ENCODE measurements at places on chromosomes 11 and 22. TPM values are rescaled to one million over a fixed set of nuclear protein-coding genes. Genes with fewer than 3 reads are reported as not detected.
A peak's percentile ranks its signal among the peaks of the same experiment; 100 is the strongest.

Gene TMEM121B
- 2.0 TPM for total RNA-seq

Gene OR10D3
- not detected for total RNA-seq

Gene ART1
- total RNA-seq: 1.7 TPM

Gene SHISAL1
- total RNA-seq: 0.11 TPM

Gene YPEL4
- total RNA-seq: 0.91 TPM

Gene XNDC1N
- total RNA-seq: 7.5 TPM

Gene MUC15
- 8.8 TPM for total RNA-seq

Gene GRM5
- total RNA-seq: 4.2 TPM

Gene LYVE1
- total RNA-seq: 13.8 TPM

Gene DDTL
- 2.5 TPM for total RNA-seq

Gene XKR3
- total RNA-seq: not detected

DNA sequence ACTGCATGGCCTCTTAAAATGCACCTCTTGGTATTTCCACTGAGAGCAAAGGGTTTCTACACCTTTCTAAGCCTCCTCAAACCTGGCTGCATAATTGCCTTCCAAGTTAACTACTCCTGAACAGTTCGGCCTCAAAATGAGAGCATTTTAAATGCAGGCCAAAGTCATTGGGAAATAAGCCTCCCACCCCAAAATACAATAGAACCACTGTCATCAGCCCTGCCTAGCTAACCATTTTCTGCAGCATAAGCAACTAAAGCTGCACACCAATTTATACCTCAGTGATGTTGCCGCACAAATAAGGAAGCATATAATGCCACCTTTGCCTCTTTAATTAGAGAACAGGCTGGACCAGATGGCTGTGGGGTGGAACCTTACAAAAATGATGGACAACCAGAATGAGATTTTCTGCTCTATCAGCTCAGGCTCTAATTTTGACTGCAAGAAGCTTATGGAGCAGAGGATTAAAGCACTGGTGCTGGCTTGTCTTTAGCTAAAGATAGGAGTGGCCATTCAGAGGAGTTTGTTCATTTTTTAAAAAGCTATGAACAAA is 4.3 kb downstream of the TOB2 start:
- DNase-seq: no peak

DNA sequence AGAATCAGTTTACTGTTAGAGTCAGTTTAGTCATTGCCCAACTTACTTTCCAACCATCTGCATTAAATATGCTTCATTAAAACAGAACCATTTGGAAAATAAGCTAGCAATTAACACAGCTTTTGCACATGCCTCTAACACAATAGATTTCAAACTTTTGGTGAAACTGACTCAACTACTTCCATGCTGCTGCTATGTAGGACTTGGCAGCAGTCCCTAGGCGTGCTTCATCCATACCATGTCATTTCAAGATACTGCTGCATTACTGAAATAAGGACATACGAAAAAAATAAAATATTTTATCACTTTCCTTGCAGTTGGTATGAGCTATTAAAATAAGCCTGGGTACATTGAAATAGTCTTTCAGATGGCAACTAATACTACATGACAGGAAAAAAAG is 65.5 kb upstream of the SOX6 start:
- DNase-seq: no peak

- DNase-seq: peak; percentile 97
Measured at GRCh38 chr22:39534591-39535356, 2.2 kb upstream of the RPS19BP1 start.

DNA sequence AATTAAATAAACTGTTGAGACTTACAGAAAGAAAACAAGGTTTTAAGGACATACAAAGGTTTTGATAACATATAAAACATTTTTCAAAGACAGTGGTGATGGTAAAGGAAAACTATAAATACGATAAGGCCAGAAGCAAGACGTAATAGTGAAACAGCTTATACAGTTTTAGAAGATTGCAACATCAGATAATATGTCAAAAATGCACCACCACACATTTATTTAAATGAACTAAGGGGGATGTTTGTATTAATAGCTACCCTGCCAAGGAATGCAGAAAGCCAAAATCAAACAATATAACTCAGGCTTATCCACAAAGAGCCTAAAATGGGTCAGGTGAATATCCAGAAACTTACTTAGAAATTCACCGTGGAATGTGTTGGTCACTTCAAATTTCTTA is 981.6 kb upstream of the FAT3 start:
- DNase-seq: no peak

- peak; percentile 18 for DNase-seq
Measured at GRCh38 chr11:3108183-3108721, 51.0 kb upstream of the CARS1 start.

- DNase-seq: no peak
Measured at GRCh38 chr11:16897470-16898061, 116.6 kb downstream of the PLEKHA7 start.

DNA sequence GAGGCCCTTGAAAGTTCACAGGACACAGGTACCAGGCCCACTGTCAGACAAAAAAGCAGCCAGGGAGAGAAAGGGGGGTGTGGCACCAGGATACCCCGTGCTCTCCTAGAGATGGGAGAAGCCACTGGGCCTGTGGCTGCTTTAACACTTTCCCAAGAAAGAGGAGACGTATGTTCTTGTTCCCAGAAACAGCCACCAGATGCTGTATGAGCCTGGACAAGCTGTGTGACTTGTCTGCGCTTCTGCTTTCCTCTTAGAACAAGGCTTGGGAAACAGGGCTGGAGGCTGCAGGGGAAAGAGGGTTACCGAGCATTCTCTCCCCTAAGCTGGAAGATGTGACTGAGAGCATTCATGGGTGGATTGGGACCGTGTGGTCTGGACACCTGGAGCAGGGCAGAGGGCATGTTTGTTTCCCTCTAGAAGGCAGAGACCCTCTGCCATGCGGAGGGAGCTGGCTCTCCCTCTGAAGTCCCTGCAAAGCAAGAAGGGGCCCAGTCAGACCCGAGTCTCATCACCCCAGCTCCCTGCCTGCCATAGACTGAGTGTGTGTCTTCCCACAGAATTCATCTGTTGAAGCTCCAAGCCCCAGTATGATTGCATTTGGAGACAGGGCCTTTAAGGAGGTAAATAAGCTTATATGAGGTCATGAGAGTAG is 74.1 kb downstream of the TRIM29 start:
- no peak for DNase-seq

DNA sequence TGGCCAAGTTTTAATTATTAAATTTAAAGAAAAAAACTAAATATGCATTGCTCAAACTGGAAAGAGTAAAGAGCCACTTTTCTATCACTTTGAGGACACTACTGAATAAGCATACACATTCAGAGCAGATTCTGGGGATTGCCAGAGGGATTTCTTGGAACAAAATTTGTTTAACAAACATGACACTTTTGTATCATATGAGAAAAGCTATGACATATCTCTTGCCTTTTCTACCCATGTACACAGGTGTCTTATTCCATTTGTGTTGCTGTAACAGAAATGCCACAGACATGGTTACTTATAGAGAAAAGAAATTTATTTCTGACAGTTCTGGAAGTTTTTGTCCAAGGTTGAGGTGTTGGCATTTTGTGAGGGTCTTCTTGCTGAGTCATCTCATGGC is 13.5 kb upstream of the USP28 start:
- no peak for DNase-seq

- DNase-seq: no peak
Measured at GRCh38 chr22:48207919-48208535, 1445.6 kb downstream of the TBC1D22A start.

DNA sequence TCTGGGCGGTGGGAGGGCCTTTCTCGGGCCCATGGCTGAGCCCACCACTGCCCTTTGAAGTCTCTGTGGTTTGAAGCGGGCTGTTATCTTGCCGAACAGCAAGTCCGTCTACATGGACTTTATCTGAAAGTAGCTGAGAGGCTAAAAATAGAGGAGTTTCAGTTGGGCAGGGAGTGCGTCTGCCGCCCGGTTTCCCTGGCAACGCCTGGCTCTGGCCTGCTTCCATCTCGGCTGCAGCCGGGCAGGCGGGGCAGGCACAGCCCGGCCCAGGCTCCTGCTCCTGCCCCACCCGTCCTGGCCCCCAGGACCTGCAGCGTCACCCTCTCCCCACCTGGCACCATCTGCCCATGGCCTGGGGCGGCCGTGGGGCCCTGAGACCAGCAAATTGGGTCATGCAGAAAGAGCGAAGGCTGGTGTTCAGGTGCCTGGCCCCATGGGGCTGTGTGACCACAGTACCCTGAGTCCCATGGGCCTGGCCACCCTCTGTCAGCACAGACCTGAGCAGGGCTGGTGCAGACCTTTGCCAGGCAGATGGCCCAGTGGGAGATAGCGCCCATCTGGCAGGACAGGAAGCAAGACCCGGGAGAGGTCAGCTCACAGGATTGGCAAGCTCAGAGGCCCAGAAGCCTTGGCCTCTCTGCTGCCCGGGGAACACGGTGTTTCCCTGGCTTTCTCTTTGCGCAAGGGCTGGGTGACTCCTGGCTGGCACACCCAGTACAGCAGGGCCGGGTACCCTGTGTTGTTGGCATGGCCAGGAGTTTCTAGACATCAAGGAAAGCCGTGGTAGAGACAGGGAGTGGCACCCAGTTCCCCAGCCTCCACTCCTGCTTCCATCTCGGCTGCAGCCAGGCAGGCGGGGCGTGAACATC is 79.1 kb upstream of the KCNQ1OT1 start:
- DNase-seq: peak; percentile 90

GRCh38 chr11:77144196-77144856 is 16.3 kb downstream of the MYO7A start:
- DNase-seq: no peak

GRCh38 chr11:106608677-106609076 is 409.6 kb downstream of the GUCY1A2 start:
- no peak for DNase-seq

- no peak for DNase-seq
Measured at GRCh38 chr11:65549096-65549495, 9.1 kb downstream of the LTBP3 start.

DNA sequence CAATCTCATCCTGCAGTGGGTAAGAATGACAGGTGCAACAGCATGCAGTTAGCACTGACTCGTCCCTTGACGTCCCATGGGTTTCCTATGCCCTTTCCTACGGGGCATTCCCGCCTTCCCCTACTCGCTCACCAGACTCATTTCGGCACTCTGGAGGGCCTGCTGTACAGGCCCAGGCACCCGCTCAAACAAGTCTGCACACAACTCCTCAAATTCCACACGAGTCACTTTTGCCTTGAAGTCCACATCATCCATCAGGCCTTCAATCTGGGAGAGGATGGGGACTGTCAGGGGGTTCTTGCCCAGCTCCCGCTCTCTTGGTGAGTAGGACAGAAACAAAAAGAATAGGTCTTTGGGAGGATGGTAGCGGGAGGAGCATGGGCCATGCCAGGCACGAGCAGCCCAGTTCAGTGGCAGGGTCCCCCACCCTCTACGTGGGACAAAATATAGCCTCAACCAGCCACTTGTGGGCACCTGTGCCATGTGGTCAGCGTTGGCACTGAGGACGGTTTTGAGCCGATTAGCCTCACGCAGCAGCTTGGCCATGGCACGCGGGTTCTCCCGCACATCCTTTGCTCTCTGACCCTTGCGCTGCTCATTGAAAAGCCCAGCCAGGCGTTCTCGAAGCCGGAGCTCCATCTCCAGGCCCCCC is 4.7 kb downstream of the HYOU1 start:
- no peak for DNase-seq

DNA sequence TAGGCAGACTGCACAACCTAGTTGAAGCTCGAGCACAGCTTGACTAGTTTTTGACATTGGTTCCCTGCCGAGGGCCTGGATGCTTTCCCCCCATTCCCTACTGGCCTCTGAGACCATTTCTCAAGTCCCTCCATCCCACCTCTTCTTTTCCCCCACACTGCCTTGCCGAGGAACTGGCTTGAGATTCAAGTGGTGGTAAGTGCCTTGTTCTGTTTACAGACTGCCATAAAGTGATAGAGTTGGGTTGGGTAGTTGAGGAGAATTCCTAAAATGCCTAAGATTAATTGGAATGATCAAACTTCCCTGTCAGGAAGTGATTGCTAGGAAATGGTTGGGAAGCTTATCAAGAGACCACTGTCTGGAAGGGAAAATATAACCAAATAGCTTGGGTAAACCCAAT is 16.2 kb downstream of the MRPL16 start:
- no peak for DNase-seq

- no peak for DNase-seq
Measured at GRCh38 chr11:75163921-75164849, 13.3 kb downstream of the SLCO2B1 start.

- DNase-seq: peak; percentile 93
Measured at GRCh38 chr11:67507242-67507863, 609 bp downstream of the CDK2AP2 start.

DNA sequence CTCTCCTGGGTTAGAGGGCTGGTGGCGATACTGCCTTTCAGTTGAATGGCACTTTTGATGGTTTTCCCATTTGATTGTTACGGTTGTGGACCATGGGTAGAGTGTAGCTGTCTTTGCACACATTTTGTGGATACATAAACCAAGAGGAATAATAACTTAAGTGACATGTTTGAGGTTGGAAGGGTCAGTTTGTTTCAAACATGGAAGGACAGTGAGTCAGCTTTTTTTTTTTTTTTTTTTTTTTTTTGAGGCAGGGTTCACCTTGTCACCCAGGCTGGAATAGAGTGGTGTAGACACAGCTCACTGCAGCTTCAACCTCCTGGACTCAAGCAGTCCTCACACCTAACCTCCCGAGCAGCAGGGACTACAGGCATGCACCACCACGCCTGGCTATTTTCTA is 41.1 kb downstream of the PPFIA1 start:
- DNase-seq: no peak

DNA sequence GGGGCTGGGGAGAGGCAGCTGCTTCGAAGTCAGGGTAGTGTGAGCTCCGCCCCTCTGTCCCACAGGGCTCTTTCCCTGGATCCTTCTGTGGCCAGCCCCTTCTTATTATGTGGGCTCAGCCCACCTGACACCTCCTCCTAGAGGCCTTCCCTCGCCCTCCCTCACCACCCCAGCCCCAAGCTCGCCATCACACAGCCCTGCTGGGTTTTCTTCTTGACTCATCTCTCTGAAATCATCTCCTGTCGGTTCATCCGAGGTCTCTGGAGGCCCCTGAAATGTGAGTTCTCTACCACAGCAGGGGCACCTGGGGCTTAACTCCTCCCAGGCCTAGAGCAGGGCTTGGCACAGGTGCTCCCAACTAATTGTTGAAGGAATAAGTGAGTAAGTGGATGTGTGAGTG is 65.2 kb downstream of the CACNA1I start:
- no peak for DNase-seq

DNA sequence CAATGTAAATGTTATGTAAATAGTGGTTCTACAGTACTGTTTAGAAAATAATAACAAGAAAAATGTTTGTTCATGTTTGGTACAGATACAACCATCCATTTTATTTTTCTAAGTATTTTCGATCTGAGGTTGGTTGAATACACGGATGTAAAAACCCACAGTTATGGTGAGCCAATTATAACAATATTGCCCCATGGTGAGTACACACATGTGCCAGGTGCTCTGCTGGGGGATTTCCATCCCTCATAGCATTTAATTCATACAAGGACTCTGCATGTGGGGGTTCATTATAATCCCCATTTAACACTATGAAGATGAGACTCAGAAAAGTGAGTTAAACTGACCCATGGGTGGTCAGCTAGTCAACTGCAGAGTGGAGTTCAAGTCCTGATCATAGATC is 23.3 kb upstream of the TTC28 start:
- DNase-seq: no peak

DNA sequence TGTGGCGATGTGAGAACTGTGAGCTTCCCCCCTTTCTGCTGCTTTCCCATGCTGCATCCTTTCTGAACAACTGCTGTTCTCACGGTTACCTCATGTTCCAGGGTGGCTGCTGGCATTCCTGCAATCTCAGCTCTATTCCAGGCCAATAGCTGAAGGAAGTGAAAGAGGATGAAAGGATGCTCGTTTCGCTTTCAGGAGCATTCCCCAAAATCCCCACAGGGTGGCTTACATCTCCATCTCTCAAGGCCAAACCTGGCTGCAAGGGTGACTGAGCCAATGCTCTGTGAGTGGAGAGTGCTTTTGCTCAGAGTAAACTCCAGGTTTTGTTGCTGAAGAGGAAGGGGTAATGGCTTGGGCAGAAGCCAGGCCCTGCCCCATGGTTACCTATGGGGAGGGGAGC is 848.2 kb downstream of the BRD1 start:
- no peak for DNase-seq

All from upper lobe of left lung (tissue), 6 donors.